H9 (cell line): ENCODE measurements at places on chromosomes 2 and 18.

GRCh38 chr18:3135536-3135935, 84.2 kb downstream of the MYOM1 start:
- no peak for DNase-seq

DNA sequence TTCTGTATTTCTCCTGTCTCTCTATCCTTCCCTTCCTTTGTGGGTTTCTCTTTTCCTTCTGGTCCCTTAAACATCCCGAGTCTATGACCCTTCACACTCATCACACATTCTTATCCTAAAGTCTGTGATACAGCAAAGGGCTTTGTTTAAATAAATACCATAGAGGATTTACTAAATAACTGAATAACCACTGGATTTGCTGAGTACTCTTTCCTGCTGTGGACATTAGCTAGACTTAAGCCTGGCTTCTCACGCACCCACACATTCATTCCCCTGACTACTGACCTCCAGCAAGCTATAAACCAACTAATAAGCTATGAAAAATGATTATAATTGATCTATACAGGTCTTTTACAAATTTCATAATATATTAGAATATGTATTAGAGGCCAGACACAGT, 76.6 kb downstream of the COL4A3 start:
- no peak for DNase-seq

DNA sequence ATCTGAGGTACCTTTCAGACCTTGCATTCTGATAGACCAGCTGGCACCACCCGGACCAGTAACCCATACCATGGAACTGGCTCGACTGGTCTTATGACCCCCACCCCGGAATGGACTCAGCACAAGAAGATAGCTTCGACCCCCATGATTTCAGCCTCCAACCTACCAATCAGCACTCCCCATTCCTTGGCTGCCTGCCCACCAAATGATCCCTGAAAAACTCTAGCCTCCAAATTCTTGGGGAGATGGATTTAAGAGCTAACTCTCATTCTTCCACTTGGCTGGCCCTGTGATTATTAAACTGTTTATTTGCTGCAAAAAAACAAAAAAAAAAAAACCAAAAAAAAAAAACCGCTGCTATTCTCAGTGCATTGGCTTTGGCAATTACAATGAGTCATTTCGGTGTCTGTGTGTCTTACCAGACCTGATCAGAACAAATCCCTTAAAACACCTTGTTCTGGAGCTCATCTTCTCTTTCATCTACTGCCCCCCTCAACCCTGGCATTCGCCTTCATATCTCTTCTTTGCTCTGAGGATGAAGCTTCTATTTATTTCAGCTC, 60.1 kb upstream of the KIF5C start:
- no peak for DNase-seq

DNA sequence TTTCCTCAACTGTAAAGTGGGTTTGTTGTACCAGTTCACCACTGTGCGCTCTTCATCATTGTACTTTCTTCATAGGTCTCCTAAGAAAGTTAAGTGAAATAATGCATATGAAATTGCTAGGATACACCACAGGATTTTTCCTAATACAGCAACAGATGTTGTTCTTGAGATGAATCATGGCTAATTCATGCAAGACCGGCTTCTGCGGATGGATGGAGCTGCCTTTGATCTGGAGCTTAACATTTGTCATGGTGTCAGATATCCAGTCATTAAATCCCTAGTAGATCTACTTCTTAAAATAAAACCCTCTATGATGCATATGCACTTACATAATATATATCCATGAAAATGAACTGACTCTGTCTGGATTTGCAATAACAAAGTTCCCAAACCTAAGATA, 114.1 kb downstream of the COL6A3 start:
- DNase-seq = no peak

DNA sequence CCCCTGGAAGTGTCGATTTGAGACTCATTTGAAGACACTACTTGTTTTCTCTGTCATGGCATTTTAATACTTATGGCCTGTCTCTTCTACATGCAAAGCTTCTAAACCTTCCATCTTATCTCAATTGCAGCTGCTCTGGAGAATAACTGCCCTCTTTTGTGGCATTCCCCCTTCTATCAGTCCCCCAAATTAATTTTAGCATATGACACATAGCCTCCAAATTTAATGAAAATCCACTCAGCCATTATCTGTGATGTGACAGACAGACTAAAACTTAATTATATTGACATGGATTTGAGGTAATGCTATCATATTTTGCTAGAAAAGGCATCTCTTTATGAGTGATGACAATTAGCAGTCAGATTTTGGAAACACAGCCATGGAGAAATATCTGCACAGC, 71.2 kb downstream of the LRRTM1 start:
- DNase-seq = no peak

DNA sequence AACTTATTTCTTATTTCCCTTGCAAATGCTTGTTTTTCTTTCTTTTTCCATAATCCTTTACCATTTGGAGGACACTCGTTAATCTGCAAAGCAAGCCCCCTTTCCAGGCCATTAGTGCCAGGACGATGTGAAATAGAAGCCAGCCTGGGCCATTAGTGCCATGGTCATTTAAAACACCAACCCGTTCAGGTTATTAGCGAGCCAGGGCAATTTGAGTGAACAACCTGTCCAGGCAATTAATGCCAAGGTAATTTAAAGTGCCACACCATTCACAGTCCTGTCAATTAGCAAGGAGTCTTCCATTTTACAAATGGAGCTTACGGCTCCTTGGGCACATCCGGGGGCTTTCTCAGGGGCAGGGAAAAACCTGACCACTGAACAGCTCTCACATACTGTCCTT, 370.6 kb downstream of the HRH4 start:
- DNase-seq = no peak

- DNase-seq = no peak
These were observed 23.1 kb upstream of the RAB31 start for GRCh38 chr18:9684881-9685614.

- no peak for DNase-seq
These were observed 38.6 kb upstream of the ZFP36L2 start for GRCh38 chr2:43265001-43265400.

- DNase-seq = no peak
These were observed 9.7 kb downstream of the CTAGE1 start for GRCh38 chr18:22408059-22408458.

DNA sequence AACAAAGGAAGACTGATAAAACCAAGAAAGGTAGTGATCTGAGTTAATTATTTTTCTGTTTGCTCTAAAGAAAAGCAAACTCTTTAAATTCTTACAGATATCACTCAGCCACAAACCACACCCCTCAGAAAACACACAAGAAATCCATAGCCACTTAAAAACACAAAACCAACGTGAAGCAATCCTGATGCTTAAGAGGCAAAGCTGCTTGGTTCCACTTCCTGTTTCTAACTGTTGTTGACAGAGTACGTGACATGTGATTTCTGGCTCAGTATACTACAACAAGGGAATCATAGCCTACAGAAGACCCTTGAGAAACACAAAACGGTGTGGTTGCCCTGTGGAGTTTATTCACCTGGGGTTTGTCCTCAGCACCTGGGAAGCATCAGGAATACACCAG, 240.9 kb upstream of the APCDD1 start:
- DNase-seq = no peak

GRCh38 chr2:33595385-33595784, 3.7 kb downstream of the FAM98A start:
- no peak for DNase-seq

DNA sequence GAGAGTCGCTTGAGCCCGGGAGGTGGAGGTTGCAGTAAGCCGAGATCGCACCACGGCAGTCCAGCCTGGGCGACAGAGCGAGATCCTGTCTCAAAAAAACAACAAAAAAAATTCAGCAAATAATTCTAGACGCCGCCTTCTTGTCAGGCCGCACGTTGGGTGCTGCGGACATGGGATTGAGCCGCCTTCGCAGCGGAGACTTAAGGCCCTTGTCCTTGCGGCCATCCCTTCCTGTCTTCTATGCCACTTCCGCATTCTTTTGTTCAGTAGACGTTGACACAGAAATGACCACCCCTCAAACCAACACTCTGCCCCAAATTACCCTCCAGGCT, 15.8 kb downstream of the PTPN18 start:
- no peak for DNase-seq

- DNase-seq = no peak
These were observed 77.4 kb downstream of the LRRFIP1 start for GRCh38 chr2:237704501-237705434.

DNA sequence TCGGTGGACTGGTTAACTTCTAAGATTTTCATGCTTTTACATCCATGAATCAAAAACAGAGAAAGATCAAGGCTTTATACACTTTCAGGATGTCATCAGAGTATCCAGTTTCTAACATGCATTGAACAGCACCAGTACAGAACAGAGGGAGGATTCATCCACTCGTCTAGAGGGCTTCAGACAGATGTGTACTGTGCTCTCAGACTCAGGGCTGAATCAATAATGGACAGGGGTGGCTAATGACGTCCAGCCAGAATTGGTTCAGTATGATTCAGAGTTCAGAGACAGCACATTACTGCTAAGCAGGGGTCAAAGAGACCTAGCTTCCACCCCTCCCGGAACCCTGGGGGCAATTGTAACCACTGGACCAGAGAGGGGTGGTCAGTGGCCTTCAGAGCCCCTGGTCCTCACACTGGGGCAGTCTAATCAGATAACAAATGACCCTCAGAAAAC, 37.3 kb downstream of the RNU4ATAC start:
- DNase-seq = no peak

DNA sequence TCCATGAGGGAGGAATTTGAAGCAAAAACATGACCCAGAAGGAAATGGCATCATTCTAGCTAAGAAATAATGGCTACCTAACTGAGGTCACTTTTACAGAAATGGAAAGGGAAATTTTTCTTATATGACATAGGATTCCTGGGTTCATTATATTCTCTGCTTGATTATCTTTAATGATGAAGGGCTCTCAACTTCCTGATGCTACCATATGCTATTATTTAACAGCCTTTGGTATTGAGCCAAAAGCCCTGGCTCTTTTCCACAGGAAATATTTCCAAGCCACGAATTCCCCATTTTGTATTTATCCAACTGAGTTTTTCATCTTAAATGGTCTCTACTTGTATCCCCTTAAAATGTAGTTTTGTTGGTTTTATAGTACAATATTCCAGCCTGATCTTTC, 63.2 kb upstream of the NPAS2 start:
- no peak for DNase-seq

GRCh38 chr2:51165534-51166260, 133.8 kb upstream of the NRXN1 start:
- no peak for DNase-seq

GRCh38 chr2:124027182-124027581, 2.1 kb downstream of the CNTNAP5 start:
- peak; percentile 47 for DNase-seq

DNA sequence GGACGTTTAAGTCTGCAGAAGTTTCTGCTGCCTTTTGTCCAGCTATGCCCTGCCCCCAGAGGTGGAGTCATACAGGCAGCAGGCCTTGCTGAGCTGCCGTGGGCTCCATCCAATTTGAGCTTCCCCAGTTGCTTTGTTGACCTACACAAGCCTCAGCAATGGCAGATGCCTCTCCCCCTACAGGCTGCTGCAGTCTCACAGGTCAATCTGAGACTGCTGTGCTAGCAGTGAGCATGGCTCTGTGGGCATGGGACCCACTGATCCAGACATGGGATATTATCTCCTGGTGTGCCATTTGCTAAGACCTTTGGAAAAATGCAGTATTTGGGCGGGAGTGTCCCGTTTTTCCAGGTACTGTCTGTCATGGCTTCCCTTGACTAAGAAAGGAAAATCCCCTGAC, 726.0 kb downstream of the ERBB4 start:
- DNase-seq = peak; percentile 56

- DNase-seq = peak; percentile 40
These were observed 34.0 kb downstream of the NAPG start for GRCh38 chr18:10559553-10560451.

DNA sequence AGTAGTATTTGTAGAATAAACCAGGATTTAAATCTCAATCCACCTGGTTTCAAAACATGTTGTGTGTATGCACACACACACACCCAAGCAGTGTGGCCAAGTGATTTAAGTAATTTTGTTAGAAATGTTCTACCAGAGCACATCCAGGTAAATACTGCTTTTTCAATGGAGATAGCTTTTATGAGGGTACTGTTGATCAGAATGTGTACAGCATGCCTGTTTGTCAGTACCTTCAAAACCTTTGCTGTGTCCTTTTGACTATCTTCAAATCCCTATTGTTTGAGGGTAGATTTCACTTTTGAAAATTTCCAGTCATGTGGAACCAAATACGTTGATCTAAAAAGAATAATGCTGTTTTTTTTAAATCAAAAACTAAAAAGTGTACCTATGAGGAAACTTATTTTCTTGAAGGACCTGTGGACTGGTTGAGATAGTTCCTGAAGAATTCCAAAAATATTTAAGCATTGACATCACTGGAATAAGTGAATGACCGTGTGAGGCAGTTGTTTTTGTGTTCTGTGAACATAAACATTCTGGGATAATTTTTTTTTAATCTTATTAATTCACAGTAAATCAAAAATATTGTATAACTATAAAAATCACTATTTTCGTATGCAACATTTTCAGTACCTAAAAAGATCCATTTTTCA, 70.9 kb downstream of the PTRHD1 start:
- no peak for DNase-seq

DNA sequence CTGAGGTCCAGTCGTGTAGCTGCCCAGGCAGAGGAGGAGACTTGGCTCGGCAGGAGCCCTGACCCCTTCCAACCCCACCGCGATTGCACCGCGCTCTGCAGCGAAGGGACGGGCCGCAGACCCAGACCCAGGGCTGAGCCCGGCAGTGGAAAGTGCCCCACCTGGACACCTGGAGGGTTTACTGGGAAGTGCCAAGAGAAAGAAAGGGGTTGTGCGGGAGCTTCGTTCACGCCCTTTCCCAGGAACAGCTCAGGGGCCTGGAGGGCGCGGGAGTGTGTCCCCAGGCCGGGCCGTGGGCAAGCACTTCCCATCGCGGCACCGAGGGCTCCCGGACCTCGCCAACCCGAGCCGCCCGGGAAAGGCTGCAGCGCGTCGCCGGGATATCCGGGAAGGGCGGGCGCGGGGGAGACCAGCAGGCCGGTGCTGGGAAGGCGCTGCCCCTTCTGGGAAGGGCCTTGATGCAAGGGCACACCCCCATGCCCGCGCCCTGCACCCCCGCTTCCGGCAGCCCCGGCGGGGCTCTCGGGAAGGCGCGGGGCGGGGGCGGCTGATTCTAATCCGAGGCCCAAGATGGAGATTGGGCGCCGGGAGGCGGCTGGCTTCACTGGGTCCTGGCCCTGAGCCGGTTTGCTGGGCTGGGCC, 36.1 kb upstream of the MRPL33 start:
- DNase-seq = peak; percentile 82
